Muscle of leg (tissue), 16 donors: ENCODE measurements at places on chromosomes 5 and 9. TPM values are rescaled to one million over a fixed set of nuclear protein-coding genes. Genes with fewer than 3 reads are reported as not detected.

- DNase-seq: peak; percentile 72
These were observed 140.1 kb upstream of the FBXL17 start for GRCh38 chr5:108521841-108522506.

DNA sequence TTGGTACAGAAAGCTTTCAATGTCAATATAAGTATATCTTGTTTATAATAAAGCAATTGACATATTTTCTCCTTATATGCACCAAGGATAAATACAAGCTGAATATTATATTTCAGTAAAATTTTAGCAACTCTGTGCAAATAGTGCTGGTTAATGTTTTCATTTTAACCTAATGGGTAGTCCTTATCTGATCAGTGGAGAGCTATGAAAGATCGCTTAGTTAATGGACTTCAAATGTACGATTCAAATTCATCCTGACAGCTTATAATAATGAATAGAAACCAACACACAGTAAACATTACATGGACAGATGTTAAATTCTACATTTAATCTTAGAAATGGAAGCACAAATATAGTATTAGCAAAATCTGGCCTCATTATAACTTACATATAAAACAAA, 1495.2 kb upstream of the C9orf72 start:
- DNase-seq: no peak

- DNase-seq: no peak
These were observed 51.5 kb upstream of the SH3PXD2B start for GRCh38 chr5:172505845-172506244.

GRCh38 chr5:135448791-135449507, 1.8 kb upstream of the DCANP1 start:
- DNase-seq: no peak

GRCh38 chr5:139640421-139641115, 7.6 kb upstream of the CXXC5 start:
- DNase-seq: no peak

DNA sequence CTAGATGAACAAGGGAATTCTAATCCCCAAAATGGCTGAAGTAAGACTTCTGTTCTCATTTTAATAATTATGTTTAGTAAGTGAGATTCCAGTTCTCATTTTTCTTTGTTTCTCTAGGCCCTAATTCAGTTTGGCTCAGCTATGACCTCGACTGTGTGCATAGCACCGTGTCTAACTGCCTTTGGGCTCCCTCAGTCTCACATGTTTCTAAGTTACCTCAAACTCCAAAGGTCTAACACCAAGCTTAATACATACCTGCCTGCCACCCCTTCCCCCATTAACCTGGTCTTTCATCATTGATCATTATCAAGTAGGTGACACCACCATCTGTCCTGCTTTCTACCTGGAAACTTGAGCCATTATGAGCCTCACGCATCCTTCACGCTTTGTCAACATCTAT, 273.2 kb downstream of the SAXO1 start:
- DNase-seq: no peak

GRCh38 chr5:176162198-176162597, 76.0 kb upstream of the SIMC1 start:
- DNase-seq: no peak

- DNase-seq: peak; percentile 46
These were observed 26.0 kb downstream of the GABRP start for GRCh38 chr5:170809551-170809950.

DNA sequence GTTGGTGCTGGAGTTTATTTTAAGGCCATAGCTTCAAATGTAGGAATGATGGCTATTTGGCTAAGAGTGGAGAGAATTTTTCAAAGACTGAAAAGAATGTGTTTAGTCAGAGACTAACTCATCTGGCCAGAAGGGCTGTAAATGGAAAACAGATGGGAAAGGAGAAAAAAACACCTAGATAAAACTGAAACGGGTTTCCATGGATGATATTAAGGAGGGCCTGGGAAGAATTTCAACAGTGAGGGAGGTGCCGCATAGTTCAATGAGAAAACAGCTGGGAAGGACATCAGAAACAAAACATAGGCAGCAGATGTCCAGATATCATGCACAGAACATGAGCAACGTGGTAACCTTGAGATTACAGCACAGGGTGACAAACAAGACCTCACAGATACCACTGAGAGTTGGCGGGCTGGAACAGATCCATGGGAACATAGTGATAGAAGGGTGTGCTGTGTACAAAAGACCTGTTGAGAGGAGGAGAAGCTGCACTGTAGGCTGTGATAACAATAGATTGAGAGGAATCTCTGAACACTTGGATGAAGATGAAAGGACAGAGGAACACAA, 31.2 kb upstream of the RAD23B start:
- DNase-seq: peak; percentile 97

- DNase-seq: no peak
These were observed 11.0 kb downstream of the RPP25L start for GRCh38 chr9:34600908-34601307.

- DNase-seq: peak; percentile 85
These were observed 221.8 kb downstream of the MEF2C start for GRCh38 chr5:88660947-88661805.

GRCh38 chr5:149902177-149902576, 42.4 kb downstream of the PDE6A start:
- no peak for DNase-seq

GRCh38 chr9:135622415-135623020, 16.8 kb downstream of the GLT6D1 start:
- no peak for DNase-seq

GRCh38 chr5:170557314-170557713, 53.5 kb downstream of the KCNIP1 start:
- no peak for DNase-seq

DNA sequence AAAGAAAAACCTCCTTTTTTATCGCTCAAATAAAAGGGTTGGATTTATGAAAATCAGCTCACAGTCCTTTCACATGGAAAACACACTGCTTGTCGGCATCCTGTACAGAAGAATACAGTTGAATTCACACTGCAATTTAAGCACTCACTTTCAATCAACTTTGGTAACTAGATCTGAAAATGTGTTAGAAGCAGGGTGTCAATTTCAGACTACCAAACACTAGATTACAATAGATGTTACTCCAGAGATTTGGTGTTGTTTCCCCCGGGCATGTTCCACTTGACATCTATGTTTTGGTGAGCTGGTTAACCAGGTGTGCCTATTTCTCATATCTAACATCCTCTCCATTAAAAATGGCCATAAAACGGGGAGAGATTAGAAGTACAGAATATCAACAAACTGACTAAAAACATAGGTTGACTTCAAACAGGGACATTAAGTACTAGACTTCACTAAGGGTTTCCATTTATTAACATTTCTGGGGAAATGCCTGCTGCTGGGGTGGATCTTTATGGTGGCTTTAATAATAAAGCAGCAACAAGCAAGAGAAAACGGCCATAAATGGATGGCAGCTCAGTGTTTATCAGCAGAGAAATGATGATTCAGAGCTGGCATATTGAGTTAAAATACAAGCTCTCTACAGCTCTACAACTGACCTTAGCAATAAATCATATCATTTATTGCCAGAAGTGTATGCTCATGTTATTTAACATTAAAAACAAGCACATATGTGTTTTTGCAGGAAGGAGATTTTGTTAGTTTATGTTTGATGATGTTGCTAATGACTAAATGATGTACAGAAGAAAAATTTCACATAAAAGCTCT, 158.8 kb downstream of the SLF1 start:
- DNase-seq: no peak

GRCh38 chr5:113330533-113331208, 104.1 kb downstream of the TSSK1B start:
- peak; percentile 77 for DNase-seq

- no peak for DNase-seq
These were observed 29.5 kb downstream of the LAMC3 start for GRCh38 chr9:131038256-131039128.

- DNase-seq: no peak
These were observed 64.2 kb upstream of the HTR1A start for GRCh38 chr5:64026493-64026892.

GRCh38 chr5:72597456-72597948, 90.3 kb upstream of the ZNF366 start:
- DNase-seq: peak; percentile 63

GRCh38 chr5:1782385-1783215, 17.0 kb downstream of the MRPL36 start:
- DNase-seq: no peak

AGXT2 gene
- polyA plus RNA-seq: 0.33 TPM

PCDHGC4 gene
- 2.1 TPM for polyA plus RNA-seq

BARX1 gene
- 0.19 TPM for polyA plus RNA-seq

GRXCR2 gene
- polyA plus RNA-seq: not detected

TESK1 gene
- polyA plus RNA-seq: 41.6 TPM

NXNL2 gene
- polyA plus RNA-seq: not detected

FOXD4L3 gene
- polyA plus RNA-seq: 0.49 TPM

SLC25A2 gene
- not detected for polyA plus RNA-seq

CFAP77 gene
- not detected for polyA plus RNA-seq
